ENCODE measurements at places on chromosomes 2 and 18. TPM values are rescaled to one million over a fixed set of nuclear protein-coding genes. Genes with fewer than 3 reads are reported as not detected.

- peaks cover 12% of the 10 kb centered on the region for H3K27me3 ChIP-seq
- no peaks in the 10 kb centered on the region for H3K36me3 ChIP-seq
- H3K4me3 ChIP-seq, result no peak overlapping the region
- H3K27ac ChIP-seq, result no peak overlapping the region
- DNase-seq, result no peak
Measured at GRCh38 chr2:222982010-222982908, 69.7 kb upstream of the KCNE4 start.

ACADL gene
- not detected for total RNA-seq

CYP27A1 gene
- not detected for total RNA-seq

GRCh38 chr2:170144761-170145160 is 33.2 kb upstream of the MYO3B start:
- no peak overlapping the region for H3K4me3 ChIP-seq
- no peak for DNase-seq
- no peaks in the 10 kb centered on the region for H3K27me3 ChIP-seq
- H3K27ac ChIP-seq, result no peak overlapping the region
- H3K36me3 ChIP-seq, result no peaks in the 10 kb centered on the region

GRCh38 chr2:129006901-129007300 is 688.2 kb upstream of the HS6ST1 start:
- no peak overlapping the region for H3K4me3 ChIP-seq
- H3K36me3 ChIP-seq, result no peaks in the 10 kb centered on the region
- H3K27me3 ChIP-seq, result no peaks in the 10 kb centered on the region
- H3K4me1 ChIP-seq, result no peaks in the 10 kb centered on the region
- H3K27ac ChIP-seq, result no peak overlapping the region

GRCh38 chr2:215777465-215778044 is 235.8 kb downstream of the MREG start:
- H3K36me3 ChIP-seq, result no peaks in the 10 kb centered on the region
- no peaks in the 10 kb centered on the region for H3K4me1 ChIP-seq
- peaks cover 23% of the 10 kb centered on the region for H3K27me3 ChIP-seq
- no peak overlapping the region for H3K27ac ChIP-seq
- no peak overlapping the region for H3K4me3 ChIP-seq

R3HDM1 gene
- total RNA-seq, result 40.6 TPM

- no peak for DNase-seq
- H3K27me3 ChIP-seq, result peaks cover 8% of the 10 kb centered on the region
- no peak overlapping the region for H3K27ac ChIP-seq
- no peak overlapping the region for H3K4me3 ChIP-seq
- no peaks in the 10 kb centered on the region for H3K4me1 ChIP-seq
Measured at GRCh38 chr2:234839285-234839684, 112.5 kb upstream of the SH3BP4 start.

SLC9A2 gene
- total RNA-seq, result not detected

ERLEC1 gene
- total RNA-seq, result 24.8 TPM

DNA sequence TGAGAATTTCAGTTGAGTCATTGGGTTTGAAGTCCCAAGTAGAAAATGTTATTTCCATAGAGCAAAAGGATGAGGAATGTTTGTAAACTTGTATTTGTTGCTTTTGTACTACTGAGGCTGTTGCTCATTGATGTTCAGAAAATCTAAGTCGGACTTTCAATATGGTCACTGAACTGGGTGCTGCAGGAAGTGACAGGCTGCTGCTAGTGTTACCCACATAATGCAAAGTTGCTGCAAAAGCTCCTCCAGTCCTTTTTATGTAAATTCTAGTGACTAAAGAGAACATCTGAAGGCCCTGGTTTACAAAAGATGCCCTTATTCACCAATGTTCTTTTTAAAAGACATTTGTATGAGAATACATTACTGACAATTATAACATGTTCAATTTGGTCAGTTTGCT is 131.1 kb upstream of the FAM98A start:
- no peak for DNase-seq
- H3K4me3 ChIP-seq, result no peak overlapping the region
- no peaks in the 10 kb centered on the region for H3K4me1 ChIP-seq
- H3K27ac ChIP-seq, result no peak overlapping the region

DNA sequence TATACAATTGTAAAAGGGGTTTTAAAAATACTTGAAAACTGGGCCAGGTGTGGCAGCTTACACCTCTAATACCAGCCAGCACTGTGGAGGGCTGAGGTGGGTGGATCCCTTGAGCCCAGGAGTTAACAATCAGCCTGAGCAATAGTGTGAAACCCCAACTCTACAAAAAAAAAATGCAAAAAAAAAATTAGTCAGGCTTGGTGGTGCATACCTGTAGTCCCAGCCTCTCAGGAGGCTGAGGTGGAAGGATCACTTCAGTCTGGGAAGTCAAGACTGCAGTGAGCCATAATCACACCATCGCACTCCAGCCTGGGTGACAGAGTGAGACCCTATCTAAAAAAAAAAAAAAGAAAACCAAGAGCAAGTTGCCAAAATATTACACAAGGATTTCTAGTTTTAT is 182.7 kb downstream of the UBE2E3 start:
- peaks cover 37% of the 10 kb centered on the region for H3K36me3 ChIP-seq
- H3K4me1 ChIP-seq, result peaks cover 42% of the 10 kb centered on the region
- H3K27me3 ChIP-seq, result no peaks in the 10 kb centered on the region

Measured in natural killer cell treated with Interleukin-12 subunit alpha and Interleukin-12 subunit beta and Interleukin-15 and Interleukin-18, amount 100 ng/mL, for 72 hours (primary cell).